ENCODE measurements at places on chromosomes 1 and 21.

DNA sequence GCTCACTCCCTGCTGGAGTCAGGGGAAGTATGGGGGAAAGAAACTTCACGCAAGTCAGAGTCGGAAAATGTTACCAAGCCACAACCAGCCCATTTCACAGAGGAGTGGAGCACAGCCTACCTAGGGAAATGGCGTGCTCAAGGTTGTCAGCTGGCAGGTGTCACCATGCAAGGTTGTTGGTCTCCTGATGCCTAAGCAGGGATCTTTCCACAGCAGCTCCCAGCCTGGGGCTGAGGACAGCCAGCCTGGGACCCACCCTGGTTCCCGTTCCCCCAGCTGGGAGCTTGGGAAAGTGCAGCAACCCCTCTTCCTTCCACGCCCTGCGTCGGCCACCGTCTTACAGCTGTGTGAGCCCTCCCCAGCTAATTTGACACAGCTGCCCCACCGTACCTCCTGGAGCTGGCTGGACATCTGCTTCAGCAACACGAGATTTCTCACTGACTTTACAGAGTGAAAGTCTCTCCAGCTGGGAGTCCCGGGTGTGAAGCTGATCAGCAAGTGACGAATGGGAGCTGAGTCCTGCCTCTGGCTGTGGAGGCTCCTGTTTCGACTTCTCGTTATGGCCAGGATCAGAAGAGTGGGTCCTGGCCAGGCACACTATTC, 224.6 kb upstream of the RAB4A start:
- DNase-seq = no peak

DNA sequence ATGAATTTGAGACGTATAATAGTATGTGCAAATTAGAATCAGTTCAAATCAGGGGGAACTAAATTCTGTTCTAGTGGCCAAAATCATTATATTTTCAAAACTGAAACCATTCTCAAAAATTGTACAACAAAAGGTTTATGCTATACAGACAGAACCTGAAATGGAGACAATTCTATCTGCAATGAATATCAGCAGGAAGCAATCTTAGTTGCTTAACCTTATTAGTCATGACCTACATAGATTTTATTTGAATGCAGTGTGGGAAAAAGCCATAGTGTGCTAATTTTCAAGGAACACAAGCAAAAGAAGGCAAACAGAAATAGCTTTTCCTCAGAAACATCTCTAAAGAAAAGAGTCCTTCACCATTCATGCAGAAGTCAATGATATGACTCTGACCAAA, 6.5 kb downstream of the AK5 start:
- DNase-seq = no peak

DNA sequence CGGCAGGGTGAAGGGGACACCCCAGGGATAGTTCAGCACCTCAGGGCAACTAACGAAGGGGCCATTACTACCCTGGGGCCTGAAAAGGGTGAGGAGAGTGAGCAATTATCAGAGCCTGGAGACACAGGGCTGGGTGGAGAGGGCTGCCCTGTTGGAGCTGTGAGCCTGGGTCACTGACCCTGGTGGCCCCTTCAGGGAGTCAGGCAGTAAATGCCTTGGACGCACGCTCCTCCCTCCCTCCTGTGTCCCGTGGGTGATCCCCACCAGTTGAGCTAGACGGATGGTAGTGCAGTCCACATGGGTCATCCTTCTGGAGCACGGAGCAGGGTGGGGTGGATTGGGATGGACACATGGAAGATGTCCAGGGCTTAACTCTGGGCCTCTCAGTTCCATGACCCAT, 305.3 kb downstream of the PTPRU start:
- DNase-seq = no peak

GRCh38 chr1:13590486-13590885, 6.9 kb downstream of the PDPN start:
- DNase-seq = no peak

DNA sequence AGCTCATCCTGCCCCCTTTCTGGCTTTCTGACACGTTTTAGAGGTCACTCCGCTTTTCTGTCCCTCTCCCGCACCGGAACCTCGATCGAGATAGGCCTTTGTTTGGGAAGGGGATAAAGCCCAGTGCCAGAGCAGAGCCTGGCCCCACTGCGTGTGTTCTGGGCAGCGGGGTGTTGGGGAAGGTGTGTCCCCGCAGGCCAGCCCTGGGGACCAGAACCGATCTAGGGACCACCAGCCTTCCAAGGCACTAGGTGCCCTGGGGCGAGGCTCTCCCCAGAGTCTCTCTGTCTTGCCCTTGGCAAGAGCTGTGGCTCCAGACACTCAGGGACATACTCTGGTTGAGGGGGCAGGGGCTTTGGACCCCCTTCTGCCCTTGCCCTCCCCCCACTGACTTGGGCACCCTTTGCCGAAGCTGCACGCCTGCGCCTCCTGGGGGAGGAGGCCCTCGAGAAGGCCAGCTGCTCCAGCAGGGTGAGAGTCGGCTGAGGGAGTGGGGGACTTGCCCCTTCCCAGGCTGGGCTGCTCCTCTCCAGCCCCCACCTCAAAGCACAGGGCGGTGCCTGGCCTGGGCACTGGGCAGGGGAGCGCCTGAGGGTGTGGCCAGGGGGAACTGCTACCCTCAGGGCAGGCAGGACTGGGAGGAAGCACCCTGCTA, 16.4 kb downstream of the PRXL2B start:
- DNase-seq = no peak

DNA sequence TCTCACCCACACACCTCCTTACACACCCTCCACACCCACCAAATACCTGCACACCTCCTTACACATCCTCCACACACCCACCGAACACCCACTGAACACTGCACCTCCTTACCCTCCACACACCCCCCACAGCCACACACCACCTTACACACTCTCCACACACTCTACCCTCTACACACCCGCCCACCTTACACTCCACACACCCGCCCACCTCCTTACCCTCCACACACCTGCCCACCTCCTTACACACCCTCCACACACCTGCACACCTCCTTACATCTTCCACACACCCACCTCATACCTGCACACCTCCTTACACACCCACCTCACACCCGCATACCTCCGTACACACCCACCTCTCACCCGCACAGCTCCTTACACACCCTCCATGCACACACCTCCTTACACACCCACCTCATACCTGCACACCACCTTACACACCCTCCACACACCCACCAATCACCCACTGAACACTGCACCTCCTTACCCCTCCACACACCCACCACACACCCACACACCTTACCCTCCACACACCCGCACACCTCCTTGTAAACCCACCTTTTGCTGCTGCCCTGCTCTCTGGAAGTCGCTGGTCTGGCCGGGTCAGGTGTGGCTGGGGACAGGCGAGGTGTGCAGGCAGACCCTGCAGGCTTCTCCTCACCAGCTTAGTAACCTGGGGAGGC, 38.5 kb downstream of the COQ8A start:
- DNase-seq = no peak

- DNase-seq = no peak
These were observed 120.2 kb upstream of the ESRRG start for GRCh38 chr1:216843409-216843808.

- no peak for DNase-seq
These were observed 45.8 kb downstream of the TTC39A start for GRCh38 chr1:51284487-51284954.

DNA sequence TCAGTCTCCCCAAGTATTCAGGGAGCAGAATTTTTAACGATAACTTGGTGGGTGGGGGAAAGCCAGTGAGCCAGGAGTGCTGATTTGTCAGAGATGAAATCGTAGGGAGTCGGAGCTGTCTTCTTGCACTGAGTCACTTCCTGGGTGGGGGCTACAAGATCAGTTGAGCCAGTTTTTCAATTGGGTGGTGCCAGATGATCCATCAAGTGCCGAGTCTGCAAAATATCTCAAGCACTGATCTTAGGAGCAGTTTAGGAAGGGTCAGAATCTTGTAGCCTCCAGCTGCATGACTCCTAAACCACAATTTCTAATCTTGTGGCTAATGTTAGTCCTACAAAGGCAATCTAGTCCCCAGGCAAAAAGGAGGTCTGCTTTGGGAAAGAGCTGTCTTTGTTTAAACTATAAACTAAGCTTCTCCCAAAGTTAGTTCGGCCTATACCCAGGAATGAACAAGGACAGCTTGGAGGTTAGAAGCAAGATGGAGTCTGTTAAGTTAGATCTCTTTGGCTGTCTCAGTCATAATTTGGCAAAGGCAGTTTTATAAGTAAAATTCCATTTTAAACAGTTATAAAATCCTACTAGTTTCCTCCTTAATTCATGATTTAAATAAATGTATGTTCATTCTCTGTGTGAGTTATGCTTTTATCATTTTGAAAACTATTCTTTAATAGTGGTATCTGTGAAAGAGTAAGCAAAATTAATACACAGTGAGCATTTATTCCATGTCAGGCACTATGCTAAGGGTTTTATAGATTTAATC, 51.7 kb downstream of the SLC16A1 start:
- peak; percentile 71 for DNase-seq

- no peak for DNase-seq
These were observed 1.7 kb downstream of the TRABD2B start for GRCh38 chr1:47995306-47996050.

GRCh38 chr1:151326619-151327222, 495 bp downstream of the PI4KB start:
- DNase-seq = peak; percentile 66

DNA sequence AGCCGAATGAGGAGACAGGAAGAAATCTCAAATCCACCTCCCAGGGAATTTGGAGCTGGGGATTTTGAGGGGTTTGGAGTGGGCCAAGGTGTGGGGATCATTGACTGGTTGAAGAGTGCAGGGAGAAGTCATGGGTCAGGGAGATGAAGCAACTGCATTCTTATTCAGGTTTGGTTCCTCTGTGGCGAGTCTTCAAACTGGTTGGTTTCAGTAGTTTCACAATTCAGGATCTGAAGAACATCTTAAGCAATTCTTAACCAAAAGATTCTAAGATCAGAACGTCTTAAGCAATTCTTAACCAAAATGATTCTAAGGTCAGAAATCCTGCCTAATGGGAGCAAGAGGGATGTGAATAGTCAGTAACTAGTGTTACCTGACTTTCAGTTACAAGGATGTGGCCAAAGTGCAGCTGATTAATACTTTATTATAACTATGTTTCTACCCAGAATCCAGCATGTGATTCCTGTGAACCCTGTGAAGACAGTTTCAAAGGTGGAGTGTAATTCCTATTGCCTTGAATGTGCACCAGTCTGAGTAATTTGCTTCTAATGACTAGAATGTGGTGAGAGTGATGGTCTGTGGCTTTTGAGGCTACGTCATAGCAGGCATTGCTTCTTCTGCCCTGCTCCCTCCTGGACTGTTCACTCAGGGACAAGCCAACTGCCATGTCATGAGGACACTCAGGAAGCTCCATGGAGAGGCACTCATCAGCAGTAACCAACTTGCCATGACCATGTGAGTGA, 61.2 kb downstream of the OLFML3 start:
- DNase-seq = no peak

DNA sequence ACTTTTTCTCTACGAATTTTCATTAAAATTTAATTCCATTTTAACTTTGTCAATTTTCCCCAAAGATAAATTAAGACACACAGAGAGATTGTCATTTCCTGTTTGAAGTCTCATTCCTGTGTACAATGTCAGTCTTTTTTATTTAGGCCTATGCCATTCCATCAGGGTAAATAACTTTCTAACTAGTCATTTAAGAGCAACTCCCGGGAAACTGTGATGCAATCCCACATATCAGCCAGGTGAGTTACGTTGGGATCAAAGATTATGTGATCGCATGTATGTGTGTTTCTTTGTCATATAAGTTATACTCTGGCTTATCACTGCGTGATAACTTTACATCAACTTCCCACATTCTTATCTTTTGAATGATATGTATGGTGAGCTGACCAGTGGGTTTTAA, 86.1 kb upstream of the S1PR1 start:
- DNase-seq = peak; percentile 30

DNA sequence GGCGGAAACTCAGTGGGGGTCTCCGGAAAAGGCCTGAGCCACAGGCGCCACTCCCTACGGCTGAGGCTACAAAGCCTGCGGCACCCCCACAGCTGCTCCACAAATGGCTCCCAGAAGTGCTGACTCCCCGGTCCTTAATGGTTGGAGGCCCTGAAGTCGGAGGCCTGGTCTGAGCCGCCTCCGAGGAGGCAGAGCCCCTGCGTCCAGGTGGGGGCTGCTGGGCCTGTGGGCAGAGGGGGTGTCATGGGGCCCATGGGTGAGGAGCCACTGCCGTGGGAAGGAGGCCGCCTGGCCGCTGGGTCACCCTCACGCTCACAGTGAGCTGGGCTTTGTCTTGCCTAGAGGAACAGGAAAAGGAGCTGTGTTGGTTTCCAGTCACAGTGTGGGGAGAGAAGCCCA, 12.4 kb upstream of the COL18A1 start:
- DNase-seq = no peak

GRCh38 chr1:1835546-1835945, 55.3 kb downstream of the GNB1 start:
- no peak for DNase-seq

DNA sequence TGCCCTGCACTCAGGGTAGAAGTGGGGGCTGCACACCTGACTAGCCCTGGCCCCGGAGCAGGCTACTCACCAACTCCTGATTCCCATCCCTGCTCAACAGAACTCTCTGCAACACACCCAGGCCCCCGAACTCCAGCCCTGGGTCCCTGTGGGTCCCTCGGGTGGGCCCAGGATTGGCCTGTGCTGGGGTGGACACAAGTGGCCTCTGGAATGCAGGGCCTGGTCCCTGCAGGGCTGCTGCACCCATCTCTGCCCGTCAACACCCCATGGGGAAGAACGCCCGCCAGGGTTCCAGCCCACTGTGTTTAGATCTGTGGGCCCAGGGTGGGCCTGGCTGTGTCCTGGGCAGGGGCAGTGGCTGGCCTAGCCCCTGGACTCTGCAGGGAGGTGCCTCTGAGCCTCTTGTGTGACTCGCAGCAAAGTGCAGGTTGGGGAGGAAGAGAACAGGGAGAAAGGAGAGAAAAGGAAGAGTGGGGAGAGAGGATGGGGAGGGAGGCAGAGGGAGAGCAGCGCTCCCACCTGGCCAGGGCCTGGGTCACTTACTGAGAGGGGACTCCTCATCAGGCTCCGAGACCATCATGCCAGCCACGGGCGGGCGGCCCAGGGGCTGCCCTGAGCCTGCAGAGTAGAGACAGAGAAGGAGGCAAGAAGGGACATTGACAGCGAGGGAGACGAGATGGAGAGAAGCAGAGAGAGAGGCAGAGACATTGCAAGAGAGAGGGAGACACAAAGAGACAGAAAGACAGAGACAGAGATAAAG, 43.9 kb downstream of the HSPG2 start:
- DNase-seq = no peak

DNA sequence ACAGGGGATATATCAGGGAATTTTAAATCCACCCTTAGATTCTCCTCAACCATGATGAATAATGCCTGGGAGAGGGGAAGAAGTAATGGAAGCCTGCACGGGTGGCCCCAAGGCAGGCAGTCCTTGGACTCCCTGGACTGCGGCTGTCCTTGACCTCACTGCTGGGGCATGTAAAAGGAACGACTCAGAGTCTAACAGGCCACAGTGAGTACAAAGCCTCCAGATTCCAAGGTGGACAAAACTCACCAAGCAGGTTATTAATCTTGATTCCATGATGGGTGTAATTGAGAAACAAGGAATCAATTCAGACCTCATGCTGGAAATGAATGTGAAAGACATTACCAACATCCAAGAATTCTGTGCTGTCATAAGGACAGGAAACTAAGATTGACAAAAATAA, 13.0 kb upstream of the ARHGAP29 start:
- no peak for DNase-seq

- DNase-seq = no peak
These were observed 46.1 kb upstream of the LPAR3 start for GRCh38 chr1:84939151-84939550.

Measured in RKO (cell line).